Type B pancreatic cell (in vitro differentiated cells): ENCODE measurements at places on chromosomes 11 and 22. TPM values are rescaled to one million over a fixed set of nuclear protein-coding genes. Genes with fewer than 3 reads are reported as not detected.
A peak's percentile ranks its signal among the peaks of the same experiment; 100 is the strongest.

DNA sequence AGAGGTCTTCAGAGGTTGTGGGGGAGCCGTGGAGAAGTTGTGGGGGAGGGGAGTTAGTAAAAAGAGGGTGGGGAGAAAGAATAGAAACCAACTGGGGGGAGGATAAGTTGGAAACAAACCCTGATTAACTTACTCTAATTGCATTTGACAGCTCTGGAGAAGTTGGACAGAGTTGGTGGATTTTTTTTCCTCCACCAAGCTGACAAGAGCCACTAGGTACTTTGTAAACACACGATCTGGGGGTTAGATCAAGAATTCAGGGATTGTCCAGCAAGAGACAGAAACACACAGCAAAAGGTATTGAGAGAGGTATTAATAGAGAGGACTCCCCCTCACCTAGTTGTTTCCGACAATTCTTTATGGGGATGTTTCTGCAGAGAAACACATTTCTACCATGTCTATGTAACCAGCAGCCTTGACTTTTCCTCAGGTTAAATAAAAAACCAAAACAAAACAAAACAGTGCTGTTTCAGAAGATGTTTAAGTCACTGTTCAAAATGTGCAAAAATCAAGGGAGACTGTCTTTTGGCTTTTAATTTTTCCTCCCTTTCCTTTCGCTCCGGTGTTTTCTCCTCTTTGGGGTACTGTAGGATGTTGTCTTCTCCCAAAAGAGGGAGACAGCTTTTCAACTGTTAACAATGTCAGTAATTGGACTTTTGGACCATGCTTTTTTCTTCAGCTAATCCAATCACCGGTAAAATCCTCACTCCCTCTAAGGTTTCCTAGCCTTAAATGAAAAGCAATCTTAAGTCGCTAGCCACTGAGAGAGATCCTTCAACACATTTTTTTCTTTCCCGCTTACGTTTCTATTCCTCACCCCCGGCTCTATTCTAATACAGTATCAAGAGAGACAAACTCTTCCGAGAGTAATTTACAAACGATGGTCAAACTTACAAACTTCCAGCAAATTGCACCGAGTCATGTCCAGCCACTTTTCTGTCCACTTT lies 708 bp downstream of the MAML2 start:
- peak overlapping the region; percentile 86 for H3K27ac ChIP-seq
- H3K4me3 ChIP-seq, result peak overlapping the region; percentile 97
- peaks cover 47% of the 10 kb centered on the region for H3K4me1 ChIP-seq
- H3K36me3 ChIP-seq, result peaks cover 6% of the 10 kb centered on the region
- H3K27me3 ChIP-seq, result no peaks in the 10 kb centered on the region
- DNase-seq, result no peak

GRCh38 chr22:21686634-21687393 lies 21.0 kb downstream of the PPIL2 start:
- H3K27ac ChIP-seq, result no peak overlapping the region
- H3K27me3 ChIP-seq, result no peaks in the 10 kb centered on the region

DNA sequence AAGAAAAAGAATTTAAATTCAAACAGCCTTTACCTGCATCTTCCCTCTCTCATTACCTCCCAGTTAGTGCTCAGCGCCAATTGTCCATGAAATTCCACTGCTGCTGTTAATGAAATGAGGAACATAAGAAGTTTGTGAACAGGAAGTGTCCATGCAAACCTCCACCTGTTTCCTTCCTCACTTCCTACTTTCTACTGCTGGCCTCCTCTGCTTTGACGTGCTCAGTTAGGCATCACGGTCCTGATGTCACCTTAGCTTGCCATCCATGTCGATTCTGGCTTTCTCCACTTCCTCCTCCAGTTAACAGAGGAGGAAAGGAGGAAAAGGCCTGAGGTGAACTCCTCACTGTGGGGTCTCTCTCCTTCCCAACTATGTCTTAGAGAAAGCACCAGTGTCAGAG lies 26.9 kb upstream of the HTR3A start:
- H3K27me3 ChIP-seq, result peaks cover 30% of the 10 kb centered on the region
- no peaks in the 10 kb centered on the region for H3K4me1 ChIP-seq
- no peak overlapping the region for H3K27ac ChIP-seq
- no peaks in the 10 kb centered on the region for H3K36me3 ChIP-seq

DNA sequence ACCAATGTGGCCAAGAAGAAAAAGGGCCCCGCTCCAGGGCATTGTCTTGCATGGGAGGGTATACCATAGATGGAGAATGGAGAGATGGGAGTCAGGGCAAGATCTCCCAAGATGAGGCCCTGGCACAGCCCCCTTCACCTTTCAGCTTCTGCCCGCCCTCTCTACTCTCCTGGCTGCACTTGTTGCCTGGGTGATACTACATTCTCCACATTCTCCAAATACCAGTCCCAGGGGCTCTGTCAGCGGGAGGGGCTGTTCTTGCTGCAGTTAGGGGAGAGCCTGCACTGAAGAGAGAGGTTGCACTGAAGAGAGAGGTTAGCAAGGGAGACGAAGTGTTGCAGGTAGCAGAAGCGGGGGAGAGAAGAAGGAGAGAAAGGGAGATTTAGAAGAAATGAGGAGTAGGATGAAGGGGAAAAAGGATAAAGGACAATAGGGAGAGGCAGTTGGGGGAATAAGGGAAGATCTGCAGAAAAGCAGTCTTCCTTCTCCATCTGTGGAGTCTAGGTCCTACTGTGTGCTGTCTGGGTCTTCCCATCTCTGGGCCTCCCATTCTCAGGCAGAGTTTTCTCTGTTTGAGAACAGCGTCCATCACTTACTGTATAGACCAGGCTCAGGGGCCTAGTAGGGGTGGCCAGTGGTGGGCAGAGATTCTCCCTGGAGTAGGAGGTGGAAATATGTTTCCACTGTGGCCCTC lies 8.0 kb downstream of the PHLDB1 start:
- H3K27ac ChIP-seq, result peak overlapping the region; percentile 88
- no peaks in the 10 kb centered on the region for H3K36me3 ChIP-seq
- peaks cover 51% of the 10 kb centered on the region for H3K4me1 ChIP-seq
- no peak for DNase-seq
- peak overlapping the region; percentile 74 for H3K4me3 ChIP-seq

GRCh38 chr11:126355324-126355925 lies at the start of gene ST3GAL4:
Gene ST3GAL4, plus strand, starts transcription at chr11:126355686. Its CDS starts 50,470 bp downstream, at chr11:126406156.
- H3K27ac ChIP-seq, result peak within 1 kb of the TSS; percentile 85
- peaks cover 36% of the 10 kb centered on the region for H3K4me1 ChIP-seq
- peak; percentile 87 for DNase-seq
- peaks cover 3% of the 10 kb centered on the region for H3K36me3 ChIP-seq

- DNase-seq, result no peak
- no peak overlapping the region for H3K27ac ChIP-seq
- H3K4me3 ChIP-seq, result no peak overlapping the region
- peaks cover 16% of the 10 kb centered on the region for H3K4me1 ChIP-seq
Measured at GRCh38 chr11:57560146-57560545, 7.3 kb downstream of the UBE2L6 start.

- no peaks in the 10 kb centered on the region for H3K4me1 ChIP-seq
- DNase-seq, result no peak
- no peaks in the 10 kb centered on the region for H3K27me3 ChIP-seq
- no peak overlapping the region for H3K27ac ChIP-seq
Measured at GRCh38 chr11:33988586-33989370, 62.8 kb upstream of the CAPRIN1 start.

GRCh38 chr11:72821920-72822799 lies 7.9 kb downstream of the ATG16L2 start:
- peaks cover 4% of the 10 kb centered on the region for H3K4me1 ChIP-seq
- no peak overlapping the region for H3K27ac ChIP-seq
- peak overlapping the region; percentile 77 for H3K4me3 ChIP-seq
- peaks cover 5% of the 10 kb centered on the region for H3K36me3 ChIP-seq
- DNase-seq, result peak; percentile 98
- no peaks in the 10 kb centered on the region for H3K27me3 ChIP-seq

GRCh38 chr11:119912229-119912628 lies 183.2 kb upstream of the NECTIN1 start:
- H3K27me3 ChIP-seq, result peaks cover 10% of the 10 kb centered on the region
- H3K4me3 ChIP-seq, result no peak overlapping the region
- peaks cover 14% of the 10 kb centered on the region for H3K4me1 ChIP-seq
- no peak for DNase-seq
- H3K27ac ChIP-seq, result no peak overlapping the region
- no peaks in the 10 kb centered on the region for H3K36me3 ChIP-seq

- H3K4me3 ChIP-seq, result no peak overlapping the region
- DNase-seq, result no peak
- H3K36me3 ChIP-seq, result no peaks in the 10 kb centered on the region
- H3K27me3 ChIP-seq, result peaks cover 18% of the 10 kb centered on the region
- peaks cover 6% of the 10 kb centered on the region for H3K4me1 ChIP-seq
Measured at GRCh38 chr11:69911310-69912160, 92.3 kb upstream of the FGF3 start.

GRCh38 chr11:102196351-102196750 lies 86.1 kb downstream of the YAP1 start:
- H3K4me1 ChIP-seq, result peaks cover 43% of the 10 kb centered on the region
- DNase-seq, result no peak
- peaks cover 54% of the 10 kb centered on the region for H3K36me3 ChIP-seq
- H3K27me3 ChIP-seq, result no peaks in the 10 kb centered on the region

GRCh38 chr11:90747057-90747456 lies 524.2 kb upstream of the CHORDC1 start:
- no peaks in the 10 kb centered on the region for H3K4me1 ChIP-seq
- DNase-seq, result no peak
- no peak overlapping the region for H3K27ac ChIP-seq
- peaks cover 4% of the 10 kb centered on the region for H3K27me3 ChIP-seq

- DNase-seq, result no peak
- H3K27me3 ChIP-seq, result no peaks in the 10 kb centered on the region
- peak overlapping the region; percentile 75 for H3K4me3 ChIP-seq
- no peaks in the 10 kb centered on the region for H3K4me1 ChIP-seq
- no peak overlapping the region for H3K27ac ChIP-seq
Measured at GRCh38 chr11:61890529-61891330, 615 bp downstream of the FADS3 start.

DNA sequence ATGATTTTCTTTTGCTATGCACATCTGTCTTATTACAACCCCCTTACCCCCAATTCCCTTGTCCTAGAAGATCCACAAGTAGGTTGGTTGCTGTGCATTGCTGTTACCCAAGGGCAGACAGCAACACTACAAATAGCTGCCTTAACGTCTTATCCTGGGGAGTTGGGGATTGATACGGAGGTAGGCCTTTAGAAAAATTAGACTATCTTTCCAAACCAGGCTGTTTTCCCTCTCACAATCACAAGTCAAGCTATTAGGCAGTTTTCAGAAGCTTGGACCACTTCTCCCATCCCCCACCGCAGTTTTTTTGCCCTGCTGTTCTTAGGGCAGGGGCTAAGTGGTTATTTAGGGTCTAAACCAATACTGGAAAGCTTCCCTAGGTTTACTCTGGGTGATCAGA lies 2.8 kb upstream of the PHLDB1 start:
- H3K4me3 ChIP-seq, result no peak overlapping the region
- no peak for DNase-seq
- H3K4me1 ChIP-seq, result peaks cover 42% of the 10 kb centered on the region
- peaks cover 22% of the 10 kb centered on the region for H3K27me3 ChIP-seq
- peaks cover 17% of the 10 kb centered on the region for H3K36me3 ChIP-seq

DNA sequence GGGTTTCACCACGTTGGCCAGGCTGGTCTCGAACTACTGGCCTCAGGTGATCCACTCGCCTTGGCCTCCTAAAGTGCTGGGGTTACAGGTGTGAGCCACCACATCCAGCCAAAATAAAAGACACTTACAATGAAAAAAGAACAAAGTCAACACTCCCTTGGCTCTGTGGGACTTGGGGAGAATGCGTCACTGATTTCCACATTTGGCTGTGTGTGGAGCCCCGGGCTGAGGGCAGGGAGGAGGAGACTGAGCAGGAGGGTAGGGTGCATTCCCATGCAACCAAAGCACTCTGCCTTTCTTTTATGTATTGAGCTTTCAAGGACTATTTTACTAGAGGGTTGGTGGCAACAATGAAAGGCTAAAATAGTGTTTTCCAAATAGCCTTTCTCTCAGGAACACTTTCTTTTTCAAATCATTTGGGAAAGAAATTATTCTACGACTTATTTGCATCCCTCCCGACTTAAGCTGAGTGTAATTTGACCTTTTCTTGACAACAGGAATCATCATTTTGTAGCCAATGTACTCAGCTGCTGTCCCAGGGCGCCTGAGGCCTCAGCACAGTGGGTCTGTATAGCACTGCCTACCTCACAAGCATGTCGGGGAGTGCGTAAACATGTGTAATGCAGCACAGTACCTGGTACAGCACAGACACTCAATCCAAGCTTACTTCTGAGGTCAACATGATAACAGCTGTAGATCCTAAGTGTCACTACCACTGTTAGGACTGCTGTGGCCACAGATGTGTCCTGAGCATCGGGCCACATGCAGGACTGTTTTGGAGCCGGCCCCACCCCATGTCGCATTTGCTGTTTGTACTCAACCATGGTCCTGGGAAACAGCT lies 10.1 kb upstream of the SERPIND1 start:
- H3K27me3 ChIP-seq, result no peaks in the 10 kb centered on the region
- no peak overlapping the region for H3K27ac ChIP-seq
- no peak overlapping the region for H3K4me3 ChIP-seq
- peaks cover 12% of the 10 kb centered on the region for H3K36me3 ChIP-seq

GRCh38 chr22:22593964-22594656 lies 35.0 kb upstream of the PRAME start:
- H3K4me1 ChIP-seq, result peaks cover 13% of the 10 kb centered on the region
- DNase-seq, result no peak
- no peak overlapping the region for H3K4me3 ChIP-seq
- no peaks in the 10 kb centered on the region for H3K36me3 ChIP-seq

DNA sequence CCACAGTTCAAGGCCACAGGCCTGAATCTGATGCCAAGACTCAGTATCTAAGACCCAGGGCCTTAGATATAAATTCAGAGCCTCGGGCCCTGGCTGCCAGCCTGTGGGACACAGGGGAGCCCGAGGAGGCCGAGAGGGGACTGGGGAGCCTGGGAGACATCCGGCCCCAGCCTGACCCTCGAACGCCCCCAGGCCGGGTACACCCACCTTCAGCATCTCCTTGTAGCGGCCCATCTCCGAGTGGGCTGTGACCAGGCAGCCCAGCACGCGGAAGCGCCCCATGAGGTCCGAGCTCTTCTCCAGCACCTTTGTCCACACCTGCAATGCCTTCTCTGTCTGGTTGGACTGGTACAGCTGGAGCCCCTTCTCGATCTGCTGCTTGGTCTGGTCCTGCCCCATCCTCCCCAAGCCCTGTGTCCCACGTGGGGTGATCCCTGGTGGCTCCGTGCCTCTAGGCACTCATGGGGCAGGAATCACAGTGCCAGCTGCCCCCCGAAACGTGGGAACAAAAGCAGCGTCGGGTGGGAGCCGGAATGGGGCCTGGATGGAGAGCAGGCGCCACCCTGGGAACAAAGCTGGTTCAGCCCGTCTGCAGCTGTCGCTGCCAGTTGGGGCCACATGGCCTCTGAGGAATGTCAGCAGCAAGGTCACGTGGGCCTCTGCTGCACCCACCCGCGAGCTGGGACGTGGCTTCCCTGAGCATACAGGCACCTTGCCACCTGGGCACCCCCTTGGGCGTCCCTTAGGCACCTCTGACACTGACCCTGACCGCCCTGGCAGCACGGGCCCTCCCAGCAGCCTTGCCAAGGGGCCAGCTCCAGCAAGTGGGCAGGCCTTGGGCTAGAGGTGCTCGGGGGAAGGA lies at the start of gene RAPSN:
Gene RAPSN, minus strand, starts transcription at position 571 of the 862 bp plus-strand sequence. Its CDS starts 172 bp downstream, at position 399.
- no peaks in the 10 kb centered on the region for H3K27me3 ChIP-seq
- no peak within 1 kb of the TSS for H3K4me3 ChIP-seq
- no peaks in the 10 kb centered on the region for H3K4me1 ChIP-seq
- no peak for DNase-seq
- no peaks in the 10 kb centered on the region for H3K36me3 ChIP-seq
- no peak within 1 kb of the TSS for H3K27ac ChIP-seq

The SCGB1D2 gene
- total RNA-seq, result not detected in 2 replicates

The OR10A2 gene
- total RNA-seq, result not detected in 2 replicates

The CABP4 gene
- total RNA-seq, result not detected in 2 replicates

The SLC17A6 gene
- 2.7 and 3.4 TPM in 2 replicates for total RNA-seq

The OR52B2 gene
- total RNA-seq, result not detected in 2 replicates

The CD6 gene
- total RNA-seq, result 0.70 and 1.1 TPM in 2 replicates
